Activated CD4-positive, CD25-positive, alpha-beta regulatory T cell (primary cell): ENCODE measurements at places on chromosomes 3 and 15.
A peak's percentile ranks its signal among the peaks of the same experiment; 100 is the strongest.

DNA sequence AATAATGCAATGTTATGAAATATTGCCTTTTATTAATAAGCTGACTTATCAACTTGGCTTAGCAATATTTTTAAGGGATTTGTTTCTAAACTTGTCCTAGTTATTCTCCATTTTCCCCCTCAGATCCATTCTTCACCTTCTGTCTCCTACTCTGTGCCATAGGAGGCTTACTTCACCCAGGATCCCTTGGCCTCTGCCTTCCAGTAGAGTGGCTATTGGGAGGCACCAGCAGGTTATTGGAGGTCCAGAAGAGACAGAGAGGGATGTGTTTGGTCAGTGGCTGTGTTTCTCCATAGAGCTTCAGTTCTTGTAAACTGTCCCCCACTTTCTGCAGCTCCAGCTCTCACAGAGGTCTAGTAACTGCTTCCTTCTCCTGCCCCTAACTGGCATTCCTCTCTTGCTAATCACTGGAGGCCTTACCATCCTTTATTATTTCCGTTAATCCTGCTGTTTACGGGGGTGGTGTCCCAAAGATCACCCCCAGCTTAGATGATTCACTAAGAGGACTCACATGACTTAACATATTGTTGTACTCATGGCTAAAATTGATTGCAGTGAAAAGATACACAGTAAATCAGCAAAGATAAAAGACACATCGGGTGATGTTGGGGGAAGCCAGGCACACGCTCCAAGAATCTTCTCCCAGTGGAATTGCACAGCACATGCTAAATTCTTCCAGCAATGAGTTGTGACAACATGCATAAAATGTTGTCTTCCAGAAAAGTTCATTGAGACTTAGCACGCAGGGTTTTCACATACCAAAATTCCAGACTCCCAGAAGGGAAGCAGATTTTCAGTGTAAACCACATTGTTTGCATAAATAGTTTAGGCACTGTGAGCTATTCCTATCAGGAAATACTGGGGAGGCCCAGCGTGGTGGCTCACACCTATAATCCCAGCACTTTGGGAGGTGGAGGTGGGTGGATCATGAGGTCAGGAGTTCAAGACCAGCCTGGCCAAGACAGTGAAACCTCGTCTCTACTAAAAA is 67.5 kb downstream of the RPL22L1 start:
- DNase-seq, result no peak

DNA sequence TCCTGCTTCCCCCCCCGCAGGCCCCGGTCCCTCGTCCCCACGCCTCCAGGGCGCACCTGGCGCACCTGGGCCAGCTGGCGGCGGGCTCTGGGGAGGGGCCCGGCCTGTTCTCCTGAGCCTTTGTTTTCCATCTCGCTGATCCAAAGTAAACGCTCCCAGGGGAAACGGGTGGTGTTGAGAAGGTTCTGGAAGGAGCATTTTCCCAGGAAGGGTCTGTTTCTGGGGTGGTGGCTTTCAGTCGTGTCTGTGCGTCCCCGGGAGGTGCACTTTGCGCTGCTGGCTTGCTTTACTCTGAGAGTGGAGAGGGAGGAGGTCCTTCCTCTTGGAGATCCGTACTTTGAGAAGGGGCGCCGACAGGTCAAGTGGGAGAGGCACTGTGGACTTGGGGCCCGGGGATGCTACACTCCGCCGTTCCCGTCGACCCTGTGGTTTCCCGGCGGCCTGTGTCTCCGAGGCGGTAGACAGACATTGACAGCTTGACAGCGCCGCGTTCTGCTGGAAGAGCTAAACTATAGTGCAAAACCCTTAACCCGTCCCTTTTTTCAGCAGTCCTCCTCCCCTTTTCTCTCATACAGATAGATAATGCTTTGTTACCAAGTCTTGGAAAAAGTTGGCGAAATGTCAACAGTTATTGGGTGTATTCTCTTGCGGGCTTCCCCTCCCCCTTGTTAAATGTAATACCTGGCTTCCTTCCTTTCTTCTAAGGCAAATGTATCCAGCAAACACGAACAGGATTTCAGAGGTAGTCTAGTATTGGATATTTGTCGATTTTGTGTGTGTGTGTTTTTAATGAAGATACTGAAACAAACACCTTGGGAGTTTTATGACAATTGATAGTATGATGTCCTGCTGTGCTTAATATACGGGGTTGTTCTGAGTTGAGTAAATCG is 6.5 kb downstream of the TPM1 start:
- no peak for DNase-seq

GRCh38 chr15:60573936-60574335 is 95.0 kb upstream of the ICE2 start:
- DNase-seq, result peak; percentile 19

DNA sequence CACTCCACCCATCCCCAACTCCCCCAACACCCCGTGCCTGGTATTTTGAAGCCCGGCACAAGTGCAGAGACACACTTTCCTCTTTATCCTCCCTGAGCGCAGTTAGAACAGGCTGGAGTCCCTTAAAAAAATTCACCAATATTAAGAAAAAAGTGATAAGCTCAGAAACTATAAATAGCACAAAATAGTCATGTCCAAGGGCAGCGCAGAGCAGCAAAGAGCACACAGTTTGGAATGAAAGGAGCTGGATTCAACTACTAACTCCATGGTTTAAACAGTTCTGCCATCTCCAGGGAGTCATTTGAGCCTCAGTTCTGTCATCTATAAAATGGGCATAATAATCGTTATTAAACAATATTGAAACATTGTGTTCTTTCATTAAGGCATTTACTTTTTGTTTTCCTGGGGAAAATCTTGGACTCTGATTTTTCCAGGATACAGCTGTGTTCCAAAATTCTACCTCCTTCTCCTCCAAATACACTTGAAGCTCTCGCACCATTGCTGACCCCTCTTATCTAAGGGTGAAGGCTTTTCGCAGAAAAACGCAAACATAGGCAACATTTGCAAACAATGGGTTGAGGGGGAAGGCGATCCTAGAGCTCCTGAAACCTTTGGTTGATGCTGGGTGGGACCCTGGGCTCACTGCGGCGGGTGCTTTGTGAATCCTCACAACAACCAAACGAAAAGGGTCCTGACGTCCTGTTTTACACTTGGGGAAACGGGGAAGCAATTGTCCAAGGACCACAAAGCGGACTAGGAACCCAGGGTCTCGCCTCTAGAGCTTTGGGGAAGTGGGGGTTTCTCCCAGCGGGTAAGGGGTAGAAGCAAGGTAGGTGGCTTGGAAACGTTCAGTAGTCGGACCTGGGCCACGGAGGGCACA is 41.8 kb downstream of the EPHB3 start:
- no peak for DNase-seq

- no peak for DNase-seq
Observed at GRCh38 chr15:32898414-32898813, 180.6 kb downstream of the GREM1 start.

DNA sequence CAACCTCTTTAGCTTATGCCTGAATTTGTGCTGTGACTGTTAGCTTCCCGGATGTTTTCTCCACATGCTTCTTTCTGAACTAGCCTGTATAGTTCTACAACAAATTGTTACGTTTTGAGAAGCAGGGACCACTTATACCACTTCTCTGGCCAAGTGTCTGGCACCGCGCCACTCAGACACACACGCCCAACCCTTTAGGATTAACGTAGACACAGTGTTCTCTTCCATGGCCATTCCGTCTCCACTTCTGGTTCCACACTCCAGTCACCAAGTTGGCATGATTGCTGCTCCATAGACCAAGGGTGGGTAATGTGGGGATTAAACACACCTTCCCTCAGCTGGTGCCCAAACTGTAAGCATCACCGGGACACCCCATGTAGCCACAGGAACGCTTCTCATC is 755 bp upstream of the TMEM108 start:
- no peak for DNase-seq

GRCh38 chr15:101250873-101251829 is 697 bp downstream of the CHSY1 start:
- DNase-seq, result no peak

- DNase-seq, result no peak
Observed at GRCh38 chr3:42120866-42121265, 29.7 kb downstream of the TRAK1 start.

GRCh38 chr15:33043636-33044035 is 150.9 kb downstream of the FMN1 start:
- DNase-seq, result no peak

- DNase-seq, result no peak
Observed at GRCh38 chr3:94248042-94248441, 185.2 kb downstream of the NSUN3 start.

GRCh38 chr3:172261054-172261453 is 187.2 kb downstream of the GHSR start:
- DNase-seq, result no peak

- no peak for DNase-seq
Observed at GRCh38 chr15:96153929-96154328, 176.6 kb upstream of the NR2F2 start.

DNA sequence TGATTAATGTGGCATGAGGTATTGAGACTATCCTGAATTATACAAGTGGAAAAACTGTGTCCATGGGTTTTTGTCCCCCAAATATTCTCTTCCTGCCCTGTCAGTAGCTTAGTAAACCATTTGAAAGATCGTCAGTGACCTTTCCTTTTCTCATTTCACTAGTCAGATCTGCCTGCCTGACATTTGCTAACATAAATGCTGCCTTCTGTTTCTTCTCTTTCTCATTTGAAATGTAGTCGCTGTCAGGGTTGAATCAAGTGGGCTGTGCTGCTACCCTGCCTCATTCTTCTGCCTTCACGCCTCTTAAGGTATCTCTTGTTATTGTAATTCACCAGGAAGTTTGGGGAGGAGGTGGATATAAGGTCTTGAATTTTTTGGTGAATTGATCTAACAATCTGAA is 67.5 kb downstream of the LRCH3 start:
- no peak for DNase-seq
